WTC11 (cell line): ENCODE measurements at places on chromosomes 4 and X.

- no peak for DNase-seq
These were observed 123.8 kb upstream of the DDIT4L start for GRCh38 chr4:100314057-100314456.

- peak; percentile 13 for DNase-seq
These were observed 112.5 kb upstream of the ZFP42 start for GRCh38 chr4:187883049-187883448.

- DNase-seq = no peak
These were observed 17.4 kb downstream of the RBM47 start for GRCh38 chr4:40612283-40612682.

DNA sequence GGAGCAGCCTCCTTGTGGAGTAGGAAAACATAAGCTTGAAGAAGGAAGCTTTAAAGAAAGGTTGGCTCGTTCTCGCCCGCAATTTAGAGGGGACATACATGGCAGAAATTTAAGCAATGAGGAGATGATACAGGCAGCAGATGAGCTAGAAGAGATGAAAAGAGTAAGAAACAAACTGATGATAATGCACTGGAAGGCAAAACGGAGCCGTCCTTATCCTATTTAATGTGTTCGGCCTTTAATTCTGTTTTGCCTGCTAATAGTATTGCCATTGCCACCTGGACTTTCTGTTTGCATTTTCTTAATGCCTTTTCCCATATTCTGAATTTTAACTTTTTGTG is 1.4 kb downstream of the TCEAL1 start:
- DNase-seq = no peak

DNA sequence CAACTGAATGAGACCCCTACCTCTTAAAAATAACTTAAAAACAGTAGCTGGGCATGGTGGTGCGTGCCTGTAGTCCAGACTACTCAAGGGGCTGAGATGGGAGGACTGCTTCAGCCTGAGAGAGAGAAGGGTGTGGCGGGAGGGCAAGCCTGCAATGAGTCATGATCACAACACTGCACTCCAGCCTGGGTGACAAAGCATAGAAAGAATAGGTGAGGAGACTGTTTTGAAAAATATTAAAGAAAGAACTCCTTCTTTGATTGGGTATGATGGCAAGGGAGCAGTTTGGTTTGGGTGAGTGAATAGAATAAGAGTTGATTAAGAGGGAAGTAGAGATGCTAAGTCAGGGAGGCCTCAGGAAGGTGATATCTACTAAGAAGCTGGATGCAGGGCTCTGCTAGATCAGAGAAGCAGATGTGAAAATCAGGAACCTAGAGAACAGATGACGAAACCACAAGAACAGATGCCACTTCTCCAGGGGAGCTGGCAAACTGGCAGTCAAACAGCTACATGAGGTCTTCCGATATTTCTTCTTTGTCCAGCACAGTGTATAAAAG is 318.6 kb downstream of the OPHN1 start:
- DNase-seq = no peak

DNA sequence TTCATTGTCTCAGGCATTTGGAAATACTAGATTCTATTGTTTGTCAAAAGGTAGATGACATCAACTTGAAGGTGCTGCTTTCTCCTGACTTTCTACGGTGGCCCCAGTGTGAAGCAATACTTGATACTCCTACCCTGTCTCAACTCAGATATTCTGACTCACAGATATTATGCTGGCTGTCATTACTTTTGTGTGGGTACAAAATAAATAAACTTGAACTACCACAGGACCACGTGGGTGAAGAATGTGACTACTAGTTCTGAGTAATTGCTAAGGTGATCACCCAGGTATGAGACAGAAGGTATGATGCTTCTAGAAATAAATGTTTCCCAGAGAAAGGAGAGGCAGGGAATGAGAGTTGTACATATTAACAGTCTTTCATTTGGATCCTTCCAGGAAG is 275.3 kb upstream of the SPOCK3 start:
- no peak for DNase-seq

DNA sequence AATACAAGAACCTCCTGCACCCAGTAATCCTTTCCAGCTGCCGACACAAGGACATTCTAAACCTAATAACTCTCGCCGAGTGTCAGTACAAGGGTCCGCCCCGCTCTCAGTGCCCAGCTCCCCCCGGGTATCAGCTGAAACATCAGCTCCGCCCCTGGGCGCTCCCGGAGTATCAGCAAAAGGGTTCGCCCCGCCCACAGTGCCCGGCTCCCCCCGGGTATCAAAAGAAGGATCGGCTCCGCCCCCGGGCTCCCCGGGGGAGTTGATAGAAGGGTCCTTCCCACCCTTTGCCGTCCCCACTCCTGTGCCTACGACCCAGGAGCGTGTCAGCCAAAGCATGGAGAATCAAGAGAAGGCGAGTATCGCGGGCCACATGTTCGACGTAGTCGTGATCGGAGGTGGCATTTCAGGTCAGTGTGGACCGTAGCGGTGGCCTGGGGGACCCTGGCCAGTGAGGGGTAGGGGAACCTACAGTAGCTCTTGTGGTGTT is at the start of gene MAOA:
MAOA (plus strand) TSS at position 295 of the 490 bp plus-strand sequence; CDS start at position 338, 43 bp downstream.
- DNase-seq = peak; percentile 46

DNA sequence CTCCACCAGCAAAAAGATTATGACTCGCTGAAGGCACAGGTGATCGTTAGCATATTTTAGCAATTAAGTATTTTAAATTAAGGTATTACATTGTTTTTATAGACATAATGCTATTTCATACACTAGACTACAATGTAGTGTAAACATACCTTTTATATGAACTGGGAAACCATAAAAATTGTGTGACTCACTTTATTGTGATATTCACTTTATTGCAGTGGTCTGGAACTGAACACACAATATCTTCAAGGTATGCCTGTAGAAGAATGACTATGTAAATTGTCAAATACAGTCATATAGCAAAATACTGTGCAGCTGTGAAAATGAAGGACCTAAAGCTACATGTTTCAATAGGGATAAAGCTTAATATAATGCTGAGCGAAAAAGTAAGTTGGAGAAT is 26.6 kb upstream of the MAML3 start:
- DNase-seq = no peak

GRCh38 chr4:142614621-142615323 is 231.3 kb downstream of the INPP4B start:
- no peak for DNase-seq

DNA sequence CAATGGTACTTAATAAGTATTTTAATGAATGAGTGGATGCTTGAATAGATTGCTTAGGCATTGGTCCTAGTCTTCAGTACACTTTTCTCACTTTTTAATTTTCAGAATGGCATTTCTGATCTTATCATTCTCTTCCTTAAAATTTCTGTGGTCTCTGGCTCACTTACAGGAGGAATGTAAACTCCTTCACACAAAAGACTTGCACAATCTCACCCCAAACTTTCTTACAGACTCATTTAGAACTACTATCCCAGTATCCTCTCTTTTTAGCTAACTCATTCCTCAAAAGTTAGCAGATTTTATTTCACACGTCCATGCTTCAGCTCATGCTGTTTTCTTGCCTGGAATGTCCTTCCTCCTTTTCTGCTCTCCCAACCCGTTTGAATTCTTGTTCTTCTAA is 350.1 kb downstream of the GRXCR1 start:
- no peak for DNase-seq

DNA sequence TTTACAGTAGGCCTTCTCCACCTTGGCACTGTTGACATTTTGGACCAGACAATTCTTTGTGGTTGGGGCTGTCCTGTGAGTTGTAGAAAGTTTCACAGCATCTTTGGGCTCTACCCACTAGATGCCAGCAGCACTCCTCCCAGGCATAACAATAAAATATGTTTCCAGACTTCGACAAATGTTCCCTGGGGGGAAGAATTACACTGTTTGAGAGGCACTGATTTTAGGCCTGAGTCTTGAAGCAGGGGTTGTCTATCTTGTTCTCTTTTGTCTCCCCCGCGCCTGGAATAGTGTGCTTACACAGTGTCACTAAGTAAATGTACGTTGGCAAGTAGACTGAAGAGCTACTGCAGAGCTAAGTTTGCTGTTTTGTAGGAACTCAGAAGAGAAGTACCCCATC is 254.4 kb upstream of the BOD1L1 start:
- no peak for DNase-seq

- DNase-seq = no peak
These were observed 77.1 kb upstream of the IGFBP7 start for GRCh38 chr4:57187246-57187645.

- DNase-seq = no peak
These were observed 92.3 kb upstream of the MAD2L1 start for GRCh38 chr4:120158841-120159463.

- DNase-seq = no peak
These were observed 41.8 kb downstream of the RAB40A start for GRCh38 chrX:103477496-103477895.

- DNase-seq = no peak
These were observed 869 bp downstream of the TMEM184C start for GRCh38 chr4:147617841-147618691.

- peak; percentile 71 for DNase-seq
These were observed 478 bp upstream of the PLXNA3 start for GRCh38 chrX:154457491-154458115.

- DNase-seq = no peak
These were observed 125.8 kb upstream of the EDNRA start for GRCh38 chr4:147355032-147355656.

DNA sequence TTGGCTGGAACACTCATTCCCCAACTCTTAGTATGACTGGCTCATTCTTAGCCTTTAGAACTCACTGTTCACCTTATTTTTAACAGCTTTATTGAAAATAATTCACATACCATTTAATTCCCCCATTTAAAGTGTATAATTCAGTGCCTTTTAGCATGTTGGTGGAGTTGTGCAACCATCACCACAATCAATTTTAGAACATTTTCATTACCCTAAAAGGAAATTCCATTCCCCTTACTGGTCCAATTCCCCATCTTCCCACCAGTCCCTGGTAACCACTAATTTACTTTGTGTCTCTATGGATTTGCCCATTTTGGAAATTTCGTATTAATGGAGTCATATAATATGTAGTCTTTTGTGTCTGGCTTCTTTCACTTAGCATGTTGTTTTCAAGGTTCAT is 19.7 kb downstream of the NHSL2 start:
- DNase-seq = no peak

- no peak for DNase-seq
These were observed 22.3 kb upstream of the SORCS2 start for GRCh38 chr4:7170012-7170411.

- DNase-seq = no peak
These were observed 322.5 kb downstream of the EVC2 start for GRCh38 chr4:5385741-5386311.

DNA sequence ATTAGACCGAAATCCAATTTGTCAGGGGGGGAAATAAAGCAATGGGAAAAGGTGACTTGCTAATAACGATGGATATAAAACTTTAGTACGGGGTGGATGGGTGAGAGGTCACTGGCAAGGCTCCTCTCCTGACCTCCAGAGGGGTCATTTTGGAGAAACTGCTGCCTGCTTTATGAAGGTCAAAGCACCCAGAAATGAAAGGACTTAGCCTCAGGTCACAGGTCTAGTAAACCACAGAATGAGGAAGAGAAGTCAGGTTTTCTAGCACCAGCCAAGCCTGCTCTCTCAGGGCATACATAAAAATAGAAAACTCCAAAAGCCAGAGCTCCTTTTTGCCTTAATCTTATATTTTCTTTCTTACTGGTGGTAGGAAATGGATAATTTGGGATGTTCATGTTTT is 134.2 kb downstream of the SHROOM3 start:
- DNase-seq = no peak

DNA sequence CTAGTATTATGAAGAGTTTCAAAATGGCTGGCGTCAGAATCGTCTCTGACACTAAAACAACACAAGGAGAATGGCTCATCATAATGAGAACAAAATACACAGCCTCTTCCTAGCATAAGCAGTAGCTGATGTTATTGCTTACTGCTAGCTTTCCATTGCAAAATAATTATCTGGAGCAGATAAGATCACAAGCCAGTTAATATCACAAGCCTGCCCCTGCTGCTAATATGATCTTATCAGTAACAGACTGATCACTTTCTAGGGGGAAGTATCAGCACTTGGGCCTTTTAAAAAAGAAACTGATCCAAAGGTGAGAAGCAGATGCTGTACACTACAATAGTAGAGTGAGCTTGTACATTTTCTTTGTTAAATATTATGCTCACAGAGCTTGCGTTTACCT is 554.8 kb upstream of the PABPC4L start:
- DNase-seq = no peak

- peak; percentile 93 for DNase-seq
These were observed at the start of the genes ATP5ME and MYL5 for GRCh38 chr4:674172-675035. TSS of gene ATP5ME (minus strand) at chr4:674276. CDS start at chr4:674247, 29 bp downstream. TSS of gene MYL5 (plus strand) at chr4:674542. CDS start at chr4:678027, 3,485 bp downstream.

GRCh38 chrX:100379388-100379986 is 30.6 kb downstream of the PCDH19 start:
- no peak for DNase-seq

GRCh38 chr4:126899331-126899801 is 733.4 kb upstream of the INTU start:
- no peak for DNase-seq

DNA sequence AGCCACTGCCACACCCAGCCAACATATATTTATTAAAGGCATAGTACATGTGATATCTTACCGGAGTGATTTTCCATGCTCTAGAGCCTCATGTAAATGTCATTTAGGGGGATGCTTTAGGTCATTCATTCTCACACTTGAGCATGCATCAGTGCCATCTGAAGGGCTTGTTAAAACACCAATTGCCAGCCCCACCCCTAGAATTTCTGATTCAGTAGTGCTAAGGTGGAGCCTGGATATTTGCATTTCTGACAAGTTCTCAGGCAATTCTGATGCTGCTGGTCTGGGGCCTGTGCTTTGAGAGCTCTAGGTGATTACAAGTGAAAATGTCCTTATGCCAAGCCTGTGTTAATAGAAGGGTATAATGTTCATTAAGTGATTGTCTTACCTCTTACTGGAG is 107.7 kb downstream of the PHEX start:
- no peak for DNase-seq

DNA sequence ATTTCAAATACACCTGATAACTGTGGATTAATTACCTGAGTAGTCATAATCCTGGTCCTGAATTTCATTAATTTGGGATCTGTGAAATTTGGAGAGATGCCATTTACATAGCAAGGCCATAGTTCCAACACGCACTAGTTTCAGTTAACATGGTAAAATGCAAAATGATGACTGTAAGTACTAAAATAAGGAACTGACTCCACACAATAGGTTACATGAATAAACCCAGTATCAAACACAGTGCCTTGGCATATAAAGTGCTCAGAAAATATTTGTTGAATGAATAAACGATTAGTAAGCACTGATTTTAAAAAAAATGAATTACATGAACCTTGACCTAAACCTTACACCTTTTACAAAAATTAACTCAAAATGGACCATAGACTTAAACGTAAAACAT is 9.0 kb downstream of the FBXO8 start:
- DNase-seq = no peak

- no peak for DNase-seq
These were observed 5.8 kb downstream of the UGT2B4 start for GRCh38 chr4:69489856-69490255.

DNA sequence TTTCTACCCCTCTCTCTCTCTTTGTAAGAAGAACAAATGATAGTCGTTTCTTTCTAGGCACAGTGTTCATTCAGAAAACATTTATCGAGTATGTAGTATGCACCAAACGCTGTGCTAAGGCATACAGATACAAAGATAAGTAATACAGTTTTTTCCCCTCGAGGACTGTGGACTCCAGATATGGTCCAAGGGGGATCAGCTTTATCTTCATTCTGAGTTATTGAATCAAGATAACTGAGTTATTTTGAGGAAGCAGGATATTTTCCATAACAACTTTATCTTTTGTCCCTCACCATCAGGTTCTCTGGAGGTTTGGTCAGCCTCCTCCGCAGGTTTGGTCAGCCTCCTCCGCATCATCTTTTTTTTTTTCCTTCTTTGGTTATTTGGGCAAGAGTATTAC is 15.0 kb downstream of the EREG start:
- DNase-seq = no peak
